NCI-H524 (cell line): ENCODE measurements at places on chromosomes 12 and 14.

- DNase-seq: no peak
These were observed 44.8 kb downstream of the SSPN start for GRCh38 chr12:26239852-26240815.

GRCh38 chr12:6644903-6645302 is 2.3 kb downstream of the ACRBP start:
- peak; percentile 6 for DNase-seq

DNA sequence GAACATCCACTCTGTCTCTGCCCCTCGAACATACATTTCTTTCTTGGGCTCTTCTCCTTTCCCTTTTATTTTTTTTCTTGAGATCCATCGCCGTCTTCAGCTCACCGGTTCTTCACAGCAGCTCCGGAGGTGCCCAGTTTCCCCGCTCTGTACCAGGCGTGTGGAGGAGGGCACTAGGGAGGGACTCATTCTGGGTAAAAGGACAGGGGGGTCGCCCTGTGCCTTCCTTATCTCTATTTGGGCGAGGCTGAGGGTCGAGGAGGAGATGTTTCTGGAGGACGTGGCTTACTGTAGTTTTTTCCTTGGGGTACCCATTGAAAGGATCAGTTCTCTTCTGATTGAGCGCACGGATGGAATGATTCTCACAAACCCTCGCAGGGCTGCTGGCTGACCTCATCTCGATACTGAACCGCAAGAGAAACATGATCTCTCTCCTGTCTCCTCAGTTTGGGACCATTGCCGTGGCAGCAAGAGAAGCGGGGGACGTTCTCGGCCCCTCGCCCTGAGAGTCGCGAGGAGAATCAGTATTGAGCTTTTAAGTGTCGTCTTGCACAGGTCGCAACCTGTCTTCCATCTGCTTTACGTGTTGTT is 386 bp downstream of the LIN52 start:
- DNase-seq: no peak

DNA sequence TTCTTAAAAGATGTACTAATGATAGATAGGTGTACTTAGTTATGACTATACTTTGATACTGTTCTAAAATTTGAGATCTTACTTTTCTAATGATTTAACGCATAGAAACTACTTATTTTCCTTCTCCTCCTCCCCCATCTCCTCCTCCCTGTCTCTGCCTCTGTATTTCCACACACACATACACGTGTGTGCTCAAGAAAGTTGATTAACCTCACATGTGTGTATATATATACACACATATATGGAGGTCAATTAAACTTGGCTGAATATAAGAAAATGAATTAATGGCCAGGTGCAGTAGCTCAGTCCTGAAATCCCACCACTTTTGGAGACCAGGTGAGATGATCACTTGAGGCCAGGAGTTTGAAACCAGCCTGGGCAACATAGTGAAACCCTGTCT is 362.7 kb upstream of the SYT1 start:
- no peak for DNase-seq
